Activated T-cell treated with anti-CD3 and anti-CD28 coated beads, Interleukin-2, amount 50 U/mL, for 24 hours (primary cell): ENCODE measurements at places on chromosomes 3 and 15.

GRCh38 chr3:114480442-114480841 lies 186.6 kb downstream of the TIGIT start:
- no peaks in the 10 kb centered on the region for H3K27me3 ChIP-seq
- no peak overlapping the region for H3K27ac ChIP-seq
- H3K4me1 ChIP-seq = peaks cover 16% of the 10 kb centered on the region
- DNase-seq = no peak
- H3K36me3 ChIP-seq = no peaks in the 10 kb centered on the region
- H3K4me3 ChIP-seq = no peak overlapping the region

DNA sequence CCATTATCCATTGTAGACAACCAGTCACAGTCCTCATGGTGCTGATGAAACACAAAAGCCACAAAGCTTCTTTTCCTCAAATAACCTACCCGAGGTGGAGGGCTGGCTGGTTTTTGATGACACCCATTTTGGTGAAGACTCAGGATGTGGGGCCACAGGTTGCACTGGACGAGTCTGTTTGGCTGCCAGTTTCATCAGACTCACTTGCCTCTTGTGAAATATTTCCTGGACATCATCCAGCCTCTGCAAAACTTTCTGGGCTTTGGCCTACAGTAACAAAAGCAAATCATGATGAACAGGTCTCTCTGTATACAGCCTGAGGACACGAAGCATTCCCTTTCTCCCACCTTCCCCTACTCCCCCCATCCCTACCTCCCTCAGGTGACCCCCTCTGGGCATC lies 42.2 kb downstream of the B3GNT5 start:
- H3K27ac ChIP-seq = no peak overlapping the region
- no peak for DNase-seq
- no peaks in the 10 kb centered on the region for H3K27me3 ChIP-seq
- H3K4me3 ChIP-seq = no peak overlapping the region
- H3K36me3 ChIP-seq = peaks cover 9% of the 10 kb centered on the region

DNA sequence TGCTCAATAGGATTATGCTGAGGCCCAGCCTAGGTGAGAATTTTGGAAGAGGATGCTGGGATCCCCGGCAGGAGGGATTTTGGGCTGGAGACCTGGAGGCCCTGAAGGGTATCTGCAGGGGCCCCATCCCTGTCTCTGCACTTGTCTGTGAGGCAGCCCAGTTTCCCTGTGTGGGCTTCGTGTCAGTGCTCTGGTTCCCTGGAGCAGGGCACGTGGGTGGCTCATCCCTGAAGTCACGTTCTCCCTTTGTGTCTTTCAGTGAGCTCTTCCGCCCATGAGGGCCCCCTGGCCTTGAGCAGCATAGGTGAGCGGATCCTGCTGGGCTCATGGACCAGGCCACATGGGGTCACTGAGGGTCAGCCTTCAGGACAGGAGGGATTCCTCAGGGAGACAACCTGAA lies 217.9 kb downstream of the SNRPN start:
- no peaks in the 10 kb centered on the region for H3K27me3 ChIP-seq
- peaks cover 2% of the 10 kb centered on the region for H3K36me3 ChIP-seq
- no peak overlapping the region for H3K4me3 ChIP-seq

- H3K36me3 ChIP-seq = peaks cover 7% of the 10 kb centered on the region
- H3K4me3 ChIP-seq = no peak overlapping the region
- H3K4me1 ChIP-seq = peaks cover 2% of the 10 kb centered on the region
- no peak for DNase-seq
- H3K27ac ChIP-seq = no peak overlapping the region
These were observed 254.2 kb downstream of the ZBTB20 start for GRCh38 chr3:114892880-114893279.

DNA sequence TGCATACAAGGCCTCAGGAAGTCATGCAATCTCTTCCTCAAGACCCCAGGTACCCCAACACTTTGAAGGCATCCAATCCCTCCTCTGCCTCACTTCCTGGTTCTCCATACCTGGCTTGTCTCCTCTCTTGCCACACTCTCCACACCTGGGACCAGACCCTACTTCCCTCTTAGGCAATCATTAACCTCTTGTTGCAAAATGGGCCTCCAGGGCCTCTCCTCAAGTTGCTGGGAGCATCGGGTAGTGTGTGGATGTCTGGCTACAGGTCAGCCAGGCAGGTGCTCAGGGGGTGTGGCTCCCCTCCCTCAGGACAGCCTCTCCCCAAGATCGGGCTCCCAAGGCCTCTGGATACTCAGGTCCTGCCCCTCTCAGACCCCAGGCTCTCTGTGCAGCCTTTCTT lies 8.6 kb downstream of the PLA2G4E start:
- H3K27me3 ChIP-seq = no peaks in the 10 kb centered on the region
- DNase-seq = no peak
- no peaks in the 10 kb centered on the region for H3K36me3 ChIP-seq
- H3K4me1 ChIP-seq = peaks cover 18% of the 10 kb centered on the region
- H3K4me3 ChIP-seq = no peak overlapping the region

DNA sequence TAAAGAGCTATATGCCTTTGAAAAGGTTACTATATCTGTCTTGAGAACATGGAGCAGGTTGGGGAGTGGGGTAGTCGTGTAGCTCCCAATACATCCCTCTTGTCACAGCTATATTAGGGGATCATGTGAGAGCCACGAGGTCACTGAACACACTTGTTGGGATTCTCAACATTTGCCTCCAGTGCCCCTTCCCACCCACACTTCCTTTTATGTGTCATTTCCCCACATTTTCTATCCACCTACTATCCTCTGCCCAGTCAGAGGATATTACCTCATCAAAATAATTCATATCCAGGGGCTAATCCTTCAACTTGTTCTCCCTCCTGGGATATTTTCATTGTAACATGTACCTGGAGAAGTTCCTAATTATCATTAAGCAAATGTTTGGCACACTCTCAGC lies 85.0 kb downstream of the CYP19A1 start:
- H3K4me3 ChIP-seq = no peak overlapping the region
- no peaks in the 10 kb centered on the region for H3K4me1 ChIP-seq
- H3K27ac ChIP-seq = no peak overlapping the region
- no peak for DNase-seq
- no peaks in the 10 kb centered on the region for H3K36me3 ChIP-seq
- H3K27me3 ChIP-seq = peaks cover 16% of the 10 kb centered on the region
